M059J (cell line): ENCODE measurements at places on chromosomes 1 and 21. TPM values are rescaled to one million over a fixed set of nuclear protein-coding genes. Genes with fewer than 3 reads are reported as not detected.

GRCh38 chr1:184425449-184426277 lies 38.8 kb downstream of the C1orf21 start:
- no peak for DNase-seq

- peak; percentile 92 for DNase-seq
Observed at GRCh38 chr1:19163261-19163660, 46.8 kb downstream of the UBR4 start.

DNA sequence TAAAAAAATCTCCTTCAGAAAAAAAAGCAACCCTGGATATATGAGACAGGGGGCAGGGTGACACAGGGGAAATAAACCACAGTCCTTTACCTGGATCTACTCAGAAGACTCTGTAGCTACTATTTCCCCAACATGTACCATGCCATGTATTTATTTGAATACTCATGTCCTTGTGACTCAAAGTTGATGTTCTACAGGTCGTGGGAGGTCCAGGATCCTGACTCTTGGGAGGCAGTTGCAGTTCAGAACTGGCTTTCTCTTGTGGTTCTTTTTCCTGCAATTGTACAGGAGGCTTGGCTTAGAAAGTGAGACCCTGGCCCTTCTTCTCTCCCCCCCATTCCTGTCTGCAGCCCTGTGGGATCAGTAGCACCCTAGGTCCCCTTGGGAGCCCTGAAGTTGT lies 5.8 kb upstream of the IL24 start:
- peak; percentile 61 for DNase-seq

The NT5C1A gene
- not detected in 2 replicates for total RNA-seq

The S100A14 gene
- total RNA-seq: not detected in 2 replicates

The DNAH14 gene
- total RNA-seq: not detected in 2 replicates

The MYOG gene
- total RNA-seq: not detected in 2 replicates
